Femur (tissue), 1 donor: ENCODE measurements at places on chromosomes 2 and 18.

- DNase-seq = no peak
Observed at GRCh38 chr18:9974279-9974915, 60.6 kb downstream of the VAPA start.

DNA sequence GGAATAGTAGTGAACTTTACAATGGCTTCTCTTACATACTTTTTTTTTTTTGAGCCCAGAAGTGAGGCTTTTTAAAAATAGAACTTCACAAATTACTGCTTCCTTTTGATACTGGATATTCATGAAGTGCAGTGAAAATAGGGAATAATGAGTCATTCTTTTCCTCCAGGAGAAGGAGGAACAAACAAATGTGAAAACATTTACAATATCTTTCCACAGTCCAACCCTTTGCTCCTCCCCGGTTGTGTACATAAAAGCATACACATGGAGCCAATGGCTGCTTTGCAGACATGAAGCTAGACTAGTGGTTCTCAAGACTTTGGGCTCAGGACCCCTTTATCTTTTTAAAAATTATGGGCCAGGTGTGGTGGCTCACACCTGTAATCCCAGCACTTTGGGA lies 266.9 kb downstream of the GBX2 start:
- DNase-seq = no peak

- DNase-seq = no peak
Observed at GRCh38 chr2:156476021-156476849, 40.1 kb downstream of the GPD2 start.

DNA sequence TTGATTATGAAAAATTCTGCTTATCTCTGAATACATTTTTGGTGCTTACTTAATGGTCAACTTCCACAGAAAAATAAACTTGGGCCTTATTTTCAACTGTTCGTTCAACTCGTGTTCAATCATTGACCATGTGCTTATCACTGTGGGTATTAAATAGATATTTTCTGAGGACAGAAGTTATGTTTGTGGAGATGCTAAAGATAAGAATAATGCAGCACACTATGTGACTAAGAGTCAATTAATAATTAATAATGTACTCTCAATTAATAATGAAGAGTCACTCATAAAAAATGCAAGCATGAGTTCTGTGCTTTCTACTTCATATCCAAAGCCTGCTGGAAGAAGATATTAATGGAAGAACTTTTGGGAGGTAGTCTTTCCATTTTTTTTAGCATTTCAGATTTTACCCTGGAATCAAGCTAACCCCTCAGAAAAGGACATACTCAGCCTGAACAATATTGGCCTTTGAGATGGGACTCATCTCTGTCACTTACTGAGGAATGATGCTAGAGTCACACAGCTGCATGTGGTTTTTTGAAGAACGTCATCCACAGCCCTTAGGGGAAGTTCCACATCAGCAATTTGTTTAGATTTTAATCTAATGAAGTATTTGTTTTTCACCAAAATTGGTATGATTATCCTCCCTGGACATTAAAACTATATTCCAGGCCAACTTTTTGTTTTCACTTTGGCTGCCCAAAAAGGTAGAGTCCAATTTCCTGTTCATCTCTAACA lies 191.9 kb upstream of the CRIM1 start:
- DNase-seq = no peak

- DNase-seq = peak; percentile 48
Observed at GRCh38 chr2:241412144-241412543, 56.1 kb downstream of the FARP2 start.

- DNase-seq = no peak
Observed at GRCh38 chr2:119849838-119850565, 90.3 kb downstream of the PTPN4 start.

- peak; percentile 74 for DNase-seq
Observed at GRCh38 chr2:64260817-64261216, 116.6 kb upstream of the PELI1 start.

DNA sequence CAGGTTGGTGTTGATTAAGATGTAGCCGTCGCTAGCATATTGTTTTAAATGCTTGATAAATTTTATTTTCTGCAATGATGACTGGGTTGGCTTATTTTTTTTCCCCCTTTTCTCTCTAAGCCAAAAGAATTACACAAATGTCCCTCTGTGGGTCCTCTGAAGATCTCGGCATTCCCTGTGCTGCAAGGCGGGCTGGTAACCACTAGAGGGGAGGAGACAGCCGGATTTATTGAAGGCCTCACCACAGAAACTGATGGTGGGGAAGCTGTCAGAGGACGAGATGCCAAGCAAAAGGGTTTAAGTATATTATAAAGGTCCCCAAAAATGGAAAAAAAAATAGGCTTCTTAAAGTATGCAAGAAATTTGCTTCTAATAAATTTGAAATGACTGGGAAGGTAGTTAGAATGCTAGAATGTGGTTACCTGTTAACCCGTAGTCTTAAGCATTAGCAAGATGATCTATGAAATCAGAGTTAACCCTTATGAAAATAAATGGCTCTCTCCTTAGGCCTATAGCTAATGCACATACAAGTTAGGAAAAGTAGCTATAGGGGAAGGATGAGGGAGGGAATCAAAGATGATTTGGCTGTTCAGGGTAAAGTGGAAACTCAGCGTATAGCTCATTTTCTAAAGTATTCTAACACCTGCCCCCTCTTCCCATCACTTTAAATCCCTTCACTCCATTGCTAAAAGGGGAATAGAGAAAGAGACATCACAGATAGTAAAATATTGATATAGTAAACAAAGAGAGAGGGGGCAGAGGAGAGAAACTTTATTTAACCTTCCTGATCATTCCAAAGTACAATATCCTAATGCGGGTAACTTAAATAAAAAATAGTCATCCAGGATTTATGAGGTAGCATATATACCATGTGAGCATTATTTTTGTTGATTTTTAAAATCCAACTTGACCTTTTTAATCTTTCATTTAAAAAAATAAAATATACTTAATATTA lies 894.5 kb upstream of the POU3F3 start:
- peak; percentile 60 for DNase-seq

DNA sequence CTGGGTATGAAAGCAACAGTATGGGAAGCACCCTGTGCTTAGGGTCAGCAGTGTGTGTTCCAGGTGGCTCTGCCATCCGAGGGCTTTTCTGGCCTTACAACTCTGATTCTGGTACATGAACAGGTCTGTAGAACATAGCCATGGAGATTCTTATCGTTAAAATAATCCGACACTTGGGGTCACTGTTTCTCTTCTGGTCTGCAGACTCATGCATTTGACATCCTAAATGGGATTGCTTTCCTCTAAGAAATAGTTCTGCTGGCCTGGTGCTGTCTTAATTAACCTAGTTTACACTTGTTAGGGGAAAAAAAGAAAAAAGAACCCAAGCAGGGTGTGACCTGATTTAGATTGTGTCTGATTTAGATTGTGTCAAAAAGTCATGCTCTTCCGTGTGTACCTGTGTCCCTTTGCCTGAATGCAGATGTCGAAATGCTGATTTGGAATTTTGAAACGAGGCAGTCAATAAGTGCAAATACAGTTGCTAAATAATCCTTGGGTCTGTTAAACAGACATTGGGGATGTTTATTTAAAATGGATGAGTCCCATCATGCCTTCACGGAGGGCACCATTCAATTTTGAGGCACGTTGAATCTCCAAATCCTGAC lies 59.6 kb downstream of the TRPM8 start:
- DNase-seq = no peak

DNA sequence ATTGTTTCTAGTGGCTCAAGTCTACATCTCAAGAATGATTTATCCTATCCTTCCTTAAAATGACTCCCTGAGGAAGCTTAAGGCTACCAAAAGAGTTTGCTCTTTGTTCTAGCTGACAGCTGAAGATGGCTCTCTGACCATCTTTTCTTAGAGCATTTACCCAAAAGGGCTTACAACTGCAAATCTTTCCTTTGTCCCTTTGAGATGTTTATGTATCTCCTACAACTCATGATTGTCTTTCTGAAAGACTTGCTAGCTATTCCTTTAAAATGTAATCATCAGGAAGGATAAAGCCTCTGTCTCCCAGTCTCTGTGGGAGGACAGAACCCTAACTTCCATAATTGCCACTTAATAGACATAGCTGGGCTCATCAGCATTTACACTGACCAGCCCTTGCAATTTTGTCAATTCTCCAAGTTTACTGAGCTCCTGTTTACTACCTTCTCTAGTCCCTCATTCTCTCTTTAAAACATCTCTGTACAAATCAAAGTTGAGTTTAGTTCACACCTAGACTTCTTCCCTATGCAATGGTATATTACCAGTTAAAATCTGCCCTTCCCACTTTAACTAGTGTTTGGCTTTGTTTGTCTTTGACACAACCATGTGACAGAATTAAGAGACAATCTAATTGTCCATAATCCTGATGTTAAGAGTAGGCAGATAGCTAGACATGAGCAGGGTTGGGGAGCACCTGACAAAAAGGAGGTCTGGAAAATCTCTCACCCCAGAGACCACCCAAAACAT lies 188.2 kb downstream of the PTH2R start:
- DNase-seq = no peak

- no peak for DNase-seq
Observed at GRCh38 chr2:118321432-118322105, 233.3 kb downstream of the INSIG2 start.

DNA sequence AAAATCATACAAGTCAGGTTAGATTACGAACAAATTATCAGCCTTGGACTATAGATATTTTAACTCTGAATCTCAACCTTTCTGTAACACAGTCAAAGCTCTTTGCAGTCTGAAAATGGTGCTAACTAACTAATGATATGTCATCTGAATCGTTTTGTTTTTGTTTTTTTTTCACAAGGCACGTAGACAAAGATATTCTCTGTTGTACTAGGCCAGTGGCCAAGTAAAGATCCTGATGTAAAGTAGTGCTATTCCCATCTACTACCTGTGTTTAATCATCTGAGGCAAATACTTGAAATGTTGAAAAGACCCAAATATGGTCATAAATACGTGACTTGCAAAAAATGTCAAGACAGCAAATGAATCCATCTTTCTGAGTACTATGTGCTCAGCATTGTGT lies 65.7 kb downstream of the REL start:
- DNase-seq = no peak

- no peak for DNase-seq
Observed at GRCh38 chr2:120731175-120731574, 4.5 kb upstream of the GLI2 start.

DNA sequence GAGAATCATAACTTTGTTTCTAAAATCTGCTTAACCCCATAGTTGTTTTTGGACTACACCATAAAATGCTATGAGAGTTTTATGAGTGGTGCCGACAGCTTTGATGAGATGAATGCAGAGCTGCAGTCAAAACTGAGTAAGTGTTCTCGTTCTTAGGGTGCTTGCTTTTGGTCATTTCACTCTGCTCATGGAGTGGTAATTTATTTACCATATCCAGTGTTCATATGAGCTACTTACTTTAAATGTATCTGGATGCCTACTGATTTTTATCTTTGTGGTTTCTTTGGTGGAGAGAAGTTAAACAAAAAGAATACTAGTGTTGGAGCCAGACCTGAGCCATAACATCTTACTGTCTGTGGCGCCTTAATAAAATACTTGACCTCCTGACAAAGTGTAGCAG lies 16.4 kb downstream of the NDC80 start:
- DNase-seq = no peak

DNA sequence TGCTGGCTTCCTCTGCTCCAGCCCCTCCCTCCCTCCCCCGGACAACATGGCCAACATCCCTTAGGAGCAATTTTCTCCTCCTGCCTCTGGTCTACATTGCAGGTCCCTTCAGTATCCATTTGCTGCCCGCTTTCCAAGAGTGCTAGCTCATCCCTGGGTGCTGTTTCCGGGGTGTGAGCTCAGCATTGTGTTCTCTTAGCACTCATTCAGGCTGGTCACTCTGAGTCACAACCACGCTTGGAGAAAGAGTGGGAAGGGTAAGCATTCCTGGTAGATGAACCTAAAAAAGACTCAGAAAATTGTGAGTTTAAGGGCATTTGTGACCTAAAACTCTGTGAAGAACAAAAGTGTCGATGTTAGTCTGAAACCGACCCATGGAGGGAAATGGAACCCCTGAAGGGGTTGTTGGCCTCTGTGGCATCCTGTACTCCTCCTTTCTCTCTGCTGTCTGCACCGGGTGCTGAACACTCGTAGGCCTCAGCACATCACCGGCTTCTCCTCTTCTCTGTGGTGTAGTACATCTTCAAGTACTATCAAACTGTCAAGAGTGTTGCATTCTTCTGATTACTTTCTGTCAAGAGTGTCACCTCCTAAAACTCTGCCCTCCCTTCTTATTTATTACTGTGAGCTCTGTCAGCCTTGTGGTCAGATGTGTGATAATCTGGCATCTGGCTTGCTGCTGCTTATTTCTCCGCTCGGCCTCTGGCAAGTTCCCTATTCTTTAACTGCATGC lies 73.0 kb downstream of the CTNNA2 start:
- no peak for DNase-seq

DNA sequence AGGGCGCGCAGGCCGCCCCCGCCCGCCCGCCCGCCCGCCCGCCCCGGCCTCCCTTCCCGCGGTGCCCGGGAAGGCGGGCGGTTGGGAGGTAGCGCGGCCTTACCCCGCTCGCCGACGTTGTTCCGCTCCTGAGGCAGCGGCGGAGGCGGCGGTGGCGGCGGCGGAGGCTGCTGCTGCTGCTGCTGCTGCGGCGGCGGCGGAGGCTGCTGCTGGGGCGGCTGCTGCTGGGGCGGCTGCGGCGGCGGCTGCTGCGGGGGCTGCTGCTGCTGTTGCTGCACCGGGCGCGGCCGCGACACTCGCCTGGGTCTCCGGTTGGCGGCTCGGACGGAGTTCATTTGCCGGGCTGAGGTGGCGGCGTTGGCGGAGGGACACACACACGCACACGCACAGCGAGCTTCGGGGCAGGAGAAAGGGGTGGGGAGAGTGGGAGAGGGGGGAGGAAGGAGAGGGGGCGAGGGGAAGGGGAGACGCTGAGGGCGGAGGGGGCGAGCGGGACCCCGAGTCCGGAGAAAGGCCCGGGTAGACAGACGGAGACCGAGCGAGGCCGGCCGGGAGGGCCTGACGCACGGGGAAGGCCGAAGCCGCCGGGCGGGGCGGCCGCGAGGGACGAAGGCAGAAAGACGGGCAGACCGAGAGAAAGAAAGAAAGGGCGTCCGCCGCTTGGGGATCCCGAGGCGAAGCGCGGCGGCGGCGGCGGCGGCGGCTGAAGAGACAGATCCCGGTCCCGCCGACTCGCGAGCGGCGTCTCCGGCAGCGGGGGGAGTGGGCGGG lies 727 bp downstream of the FBXO11 start:
- peak; percentile 71 for DNase-seq

GRCh38 chr2:121284463-121285449 lies at the start of gene TFCP2L1:
TSS of gene TFCP2L1 (minus strand) at chr2:121285202. CDS start at chr2:121285109, 93 bp downstream.
- no peak for DNase-seq

- no peak for DNase-seq
Observed at GRCh38 chr2:237486819-237487448, at the start of gene MLPH. TSS of gene MLPH (plus strand) at chr2:237487251. CDS start at chr2:237493427, 6,176 bp downstream.

DNA sequence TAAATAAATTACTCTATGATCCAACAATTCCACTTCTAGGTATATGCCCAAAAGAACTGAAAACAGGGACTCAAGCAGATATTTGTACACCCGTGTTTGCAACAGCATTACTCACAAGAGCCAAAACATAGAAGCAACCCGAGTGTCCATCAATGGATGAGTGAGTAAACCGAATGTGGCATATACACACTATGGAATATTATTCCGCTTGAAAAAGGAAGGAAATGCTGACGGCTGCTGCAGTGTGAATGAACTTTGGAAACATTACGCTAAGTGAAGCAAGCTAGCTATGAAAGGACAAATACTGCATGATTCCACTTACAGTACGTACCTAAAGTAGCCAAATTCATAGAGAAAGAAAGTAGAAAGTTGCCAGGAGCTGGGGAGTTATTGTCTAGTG lies 32.2 kb downstream of the MREG start:
- DNase-seq = no peak
